ENCODE measurements at places on chromosomes 7 and 10. TPM values are rescaled to one million over a fixed set of nuclear protein-coding genes. Genes with fewer than 3 reads are reported as not detected.

GRCh38 chr7:156490021-156490800 lies 150.4 kb upstream of the RNF32 start:
- no peak for DNase-seq

- no peak for DNase-seq
Measured at GRCh38 chr7:144545330-144545729, 141.8 kb upstream of the NOBOX start.

DNA sequence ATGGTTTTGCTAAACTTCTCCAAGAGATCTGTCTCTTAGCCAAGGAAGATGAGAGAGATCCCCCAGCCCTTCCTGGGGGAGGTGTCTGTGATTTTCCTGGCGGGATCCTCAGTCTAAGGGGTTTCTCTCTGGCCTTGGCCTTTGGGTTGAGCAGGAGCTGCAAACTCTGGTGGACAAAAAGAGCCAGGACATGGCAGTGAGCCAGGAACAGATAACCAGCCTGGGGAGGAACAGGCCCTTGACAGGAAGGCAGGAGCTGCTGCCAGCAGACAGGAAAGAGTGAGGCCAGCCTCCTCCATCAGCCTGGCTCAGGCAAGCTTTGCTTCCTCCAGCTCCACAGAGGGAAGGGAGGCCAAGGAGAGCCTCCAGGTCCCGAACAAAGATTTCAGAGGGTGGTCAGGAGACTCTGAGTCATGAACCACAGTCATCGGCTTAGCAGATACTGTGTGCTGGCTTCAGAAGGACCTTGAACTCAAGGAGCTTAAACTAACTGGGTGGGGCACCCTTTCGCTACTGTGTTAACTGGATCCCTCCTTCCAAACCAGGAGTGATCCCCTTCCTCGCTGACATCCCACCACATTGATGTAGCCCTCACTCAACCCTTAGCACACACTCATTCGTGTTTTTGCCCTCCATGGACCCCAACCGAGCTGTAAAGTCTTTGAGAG lies 34.7 kb downstream of the DDIT4 start:
- DNase-seq, result peak; percentile 92

DNA sequence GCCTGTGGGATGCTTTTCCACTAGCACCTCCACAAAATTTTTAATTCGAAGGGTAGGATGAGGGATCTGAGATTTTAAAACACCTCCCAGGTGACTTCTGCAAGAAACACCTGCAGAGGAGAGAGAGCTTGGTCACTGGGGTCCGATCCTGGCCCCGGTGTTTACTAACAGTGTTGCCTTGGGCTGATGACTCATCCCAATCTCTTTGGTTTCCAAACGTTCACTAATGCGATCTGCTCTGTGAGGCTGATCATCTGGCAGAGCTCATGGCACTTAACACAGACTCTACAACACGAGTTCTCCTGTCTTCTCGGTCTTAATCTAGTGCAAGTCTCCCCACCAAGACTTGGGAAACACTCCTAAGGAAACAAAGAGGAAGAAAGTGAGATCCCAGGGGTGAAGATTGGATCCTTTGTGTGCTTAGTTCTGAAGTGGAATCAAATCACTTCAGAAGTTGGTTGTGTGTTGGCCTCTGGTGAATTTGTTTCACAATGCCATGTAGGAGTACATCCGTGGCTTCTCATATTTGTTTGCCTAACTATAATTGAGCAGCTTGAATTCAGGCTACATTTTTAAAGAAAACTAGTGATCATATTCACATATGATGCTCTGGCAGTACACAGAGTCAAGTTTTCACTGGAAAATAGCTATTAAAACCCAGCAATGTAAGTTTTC lies 407.9 kb downstream of the NRG3 start:
- no peak for DNase-seq

DNA sequence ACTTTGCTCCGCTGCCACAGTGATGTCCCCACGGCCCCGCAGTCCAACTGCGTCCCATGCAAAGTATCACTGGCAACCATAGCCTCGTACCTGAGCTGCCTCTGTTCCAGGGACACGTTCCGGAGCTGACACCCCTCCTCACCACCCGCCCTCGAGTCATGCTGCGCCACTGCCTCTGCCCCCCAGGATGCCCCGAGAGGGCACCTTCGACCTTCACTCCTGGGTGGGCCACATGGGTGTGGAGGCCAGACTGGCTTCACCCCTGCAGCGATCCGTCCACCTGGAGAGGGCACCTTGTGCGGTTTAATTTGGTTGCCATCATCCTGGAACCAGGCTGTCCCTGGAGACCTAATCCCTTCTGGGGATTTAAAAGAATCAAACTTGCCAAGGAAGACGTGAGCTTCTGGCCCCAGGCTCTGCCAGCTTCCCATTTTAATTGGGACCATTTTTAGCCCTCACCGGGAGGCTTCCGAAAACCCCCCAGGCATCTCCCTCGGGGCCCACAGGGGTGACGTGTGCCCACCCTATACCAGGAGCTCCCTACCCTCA lies 19.2 kb upstream of the TNRC18 start:
- no peak for DNase-seq

DNA sequence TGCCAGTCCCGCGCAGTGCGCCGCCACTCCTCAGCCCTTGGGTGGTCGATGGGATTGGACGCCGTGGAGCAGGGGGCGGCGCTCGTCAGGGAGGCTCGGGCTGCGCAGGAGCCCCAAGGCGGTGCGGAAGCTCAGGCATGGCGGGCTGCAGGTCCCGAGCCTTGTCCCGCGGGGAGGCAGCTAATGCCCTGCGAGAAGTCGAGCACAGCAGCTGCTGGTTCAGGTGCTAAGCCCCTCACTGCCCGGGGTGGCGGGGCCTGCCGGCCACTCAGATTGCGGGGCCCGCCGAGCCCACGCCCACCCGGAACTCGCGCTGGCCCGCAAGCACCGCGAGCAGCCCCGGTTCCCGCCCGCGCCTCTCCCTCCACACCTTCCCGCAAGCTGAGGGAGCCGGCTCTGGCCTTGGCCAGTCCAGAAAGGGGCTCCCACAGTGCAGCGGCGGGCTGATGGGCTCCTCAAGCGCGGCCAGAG lies 14.4 kb upstream of the WASL start:
- no peak for DNase-seq

- DNase-seq, result no peak
Measured at GRCh38 chr7:130112093-130112492, 41.8 kb downstream of the KLHDC10 start.

DNA sequence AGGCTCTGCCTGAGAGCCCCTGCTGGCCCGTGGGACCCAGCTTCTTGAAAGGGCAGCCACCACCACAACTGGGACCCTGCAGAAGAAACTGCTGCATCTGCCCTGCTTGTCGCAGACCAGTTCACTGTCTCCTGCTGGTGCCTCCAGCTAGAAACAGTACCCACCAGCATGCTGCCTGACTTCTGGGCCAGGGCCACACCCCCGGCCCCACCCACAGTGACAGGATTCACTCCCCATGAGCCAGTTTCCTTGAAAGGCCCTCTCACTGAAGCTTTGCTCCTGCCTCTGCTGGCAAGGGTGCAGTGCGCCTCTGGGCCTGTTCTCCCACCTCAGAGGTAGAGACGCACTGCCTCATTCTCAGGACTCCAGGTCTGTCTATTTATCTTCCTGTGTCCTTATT lies 32.4 kb downstream of the ANXA11 start:
- no peak for DNase-seq

DNA sequence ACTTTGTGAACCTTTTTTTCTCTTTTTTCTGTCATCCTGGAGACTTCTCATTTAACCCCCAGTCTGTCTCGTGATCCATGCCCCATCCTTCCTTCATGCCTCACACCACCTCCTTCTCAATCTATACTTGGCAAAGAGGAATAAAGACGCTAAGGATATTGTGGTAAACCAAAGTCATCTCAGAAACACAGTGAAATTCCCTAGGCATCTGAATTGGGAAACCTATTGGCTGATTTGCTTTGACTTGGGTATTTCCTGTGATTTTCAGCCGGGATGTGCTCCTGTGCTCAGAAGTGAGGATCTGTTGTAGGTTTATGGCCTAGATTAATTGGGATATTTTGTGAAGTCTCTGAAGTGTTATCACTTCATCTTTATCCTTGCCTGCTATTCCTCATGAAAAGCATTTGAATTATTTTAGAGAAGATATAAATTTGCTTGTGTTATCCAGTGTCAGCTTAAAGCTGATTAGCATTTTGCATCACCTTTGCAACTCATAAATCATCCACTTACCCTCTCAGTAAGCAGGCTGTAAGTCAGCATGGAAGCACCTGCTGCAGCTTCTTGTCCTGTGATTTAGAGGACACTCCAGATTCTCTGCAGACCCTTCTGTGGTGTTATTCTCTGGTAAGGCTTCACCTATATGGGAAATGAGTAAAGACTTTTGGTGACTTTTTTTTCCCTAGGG lies 138.0 kb downstream of the AUTS2 start:
- DNase-seq, result no peak

- no peak for DNase-seq
Measured at GRCh38 chr7:3280946-3281656, 20.0 kb upstream of the SDK1 start.

- no peak for DNase-seq
Measured at GRCh38 chr7:107931740-107932515, 40.9 kb downstream of the DLD start.

GRCh38 chr7:81233208-81233940 lies 314.5 kb upstream of the SEMA3C start:
- no peak for DNase-seq

DNA sequence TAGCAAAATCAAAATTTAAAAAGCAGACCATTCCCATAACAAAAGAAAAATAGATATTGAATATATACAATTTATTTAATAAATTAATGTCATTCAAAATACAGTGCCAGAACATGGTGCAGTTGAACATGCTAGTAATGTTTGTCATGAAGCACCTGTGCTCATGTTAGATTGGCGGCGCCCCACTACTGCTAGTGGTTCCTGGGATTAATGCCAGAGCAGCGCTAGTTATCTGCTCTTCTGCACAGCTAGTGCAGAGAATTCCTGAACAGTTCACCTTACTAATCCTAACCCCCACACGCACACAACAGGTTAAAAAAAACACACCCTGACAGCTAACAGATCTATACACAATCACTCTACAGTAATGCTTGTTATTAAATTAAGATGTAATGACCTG lies 23.4 kb downstream of the KBTBD2 start:
- no peak for DNase-seq

- no peak for DNase-seq
Measured at GRCh38 chr10:19817231-19817933, 1.1 kb downstream of the PLXDC2 start.

GRCh38 chr7:91656541-91657482 lies 223.7 kb downstream of the MTERF1 start:
- DNase-seq, result no peak

DNA sequence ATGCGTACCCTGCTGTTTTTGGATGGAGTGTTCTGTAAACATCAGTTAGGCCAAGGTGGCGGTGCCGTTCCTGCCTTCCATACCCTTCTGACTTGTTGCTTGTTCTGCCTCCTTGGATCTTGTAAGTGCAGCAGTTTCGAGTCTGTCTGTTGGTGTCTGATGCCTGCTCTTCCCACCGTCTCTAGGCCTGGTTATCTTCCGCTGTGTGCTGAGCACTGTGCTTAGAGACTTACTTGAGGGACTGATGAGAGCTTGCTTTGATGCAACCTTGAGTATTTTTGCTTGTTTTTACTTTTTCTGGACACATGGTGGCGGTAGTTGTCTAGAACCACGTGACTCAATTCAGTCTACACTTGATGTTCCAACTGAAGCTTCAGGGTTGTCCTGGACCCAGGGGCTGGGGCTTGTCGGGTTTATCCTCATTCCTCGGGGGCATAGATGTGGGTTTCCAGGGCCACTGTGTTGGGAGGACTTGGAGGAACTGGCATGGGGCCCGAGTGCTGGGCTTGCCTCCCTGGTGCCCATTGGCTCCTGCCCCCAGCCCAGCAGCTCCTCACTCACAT lies 14.4 kb upstream of the SPRN start:
- peak; percentile 57 for DNase-seq

Gene PHKG1
- 0.10 TPM for total RNA-seq

Gene VGF
- total RNA-seq, result 45.2 TPM

Gene CDHR1
- not detected for total RNA-seq

Gene CBX3
- 201 TPM for total RNA-seq

Gene CPSF4
- 63.8 TPM for total RNA-seq

Gene LLCFC1
- total RNA-seq, result not detected
